ENCODE measurements at places on chromosomes 3 and 15.

GRCh38 chr3:131717493-131717892 lies 214.7 kb upstream of the MRPL3 start:
- DNase-seq = no peak

DNA sequence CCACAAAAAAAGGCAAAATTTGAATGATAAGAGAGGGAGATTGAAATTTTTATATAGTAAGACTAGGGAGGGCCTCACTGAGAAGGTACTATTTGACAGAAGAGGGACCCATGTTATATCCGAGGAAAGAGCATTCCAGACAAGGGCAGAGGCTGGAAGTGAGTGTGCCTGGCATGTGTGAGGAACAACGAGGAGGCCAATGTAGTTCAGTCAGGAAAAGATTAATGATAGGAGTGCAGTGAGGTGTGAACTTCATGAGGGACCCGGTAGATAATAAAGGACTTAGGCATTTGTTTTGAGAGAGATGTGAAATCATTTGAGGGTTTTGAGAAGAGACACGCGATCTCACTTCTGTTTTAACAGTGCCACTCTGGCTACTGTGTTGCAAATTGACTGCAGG lies 36.3 kb downstream of the ASTE1 start:
- no peak for DNase-seq

DNA sequence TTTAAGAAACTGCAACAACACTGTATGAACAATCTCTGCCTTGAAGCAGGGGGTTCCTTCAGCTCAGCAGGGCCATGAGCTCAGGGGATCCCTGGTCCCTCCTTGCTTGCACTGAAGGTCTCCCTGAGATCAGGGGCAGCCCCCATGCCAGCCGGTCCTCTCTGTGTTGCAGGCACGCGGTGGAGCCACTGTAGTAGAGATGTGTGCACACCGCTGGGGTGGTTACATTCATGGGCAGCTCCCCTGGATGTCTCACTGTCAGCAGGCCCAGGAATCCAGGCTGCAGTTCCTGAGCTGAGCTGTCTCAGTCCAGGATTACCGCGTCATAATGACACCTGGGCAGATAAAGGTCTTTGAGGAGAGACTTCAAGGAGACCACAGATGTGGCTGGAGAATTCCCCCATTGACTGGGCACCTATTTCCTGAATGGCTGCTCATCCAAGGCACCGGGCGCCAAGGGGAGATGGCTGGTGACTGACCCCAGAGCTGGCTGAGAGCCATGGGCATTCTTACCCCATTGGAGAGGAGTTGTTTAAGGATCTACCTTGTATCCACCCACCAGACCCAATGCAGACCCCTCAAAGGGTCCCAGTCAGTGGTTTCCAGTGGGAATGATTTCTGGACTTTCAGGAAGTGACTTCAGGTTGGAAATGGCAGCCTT lies 10.4 kb upstream of the KLF13 start:
- no peak for DNase-seq

DNA sequence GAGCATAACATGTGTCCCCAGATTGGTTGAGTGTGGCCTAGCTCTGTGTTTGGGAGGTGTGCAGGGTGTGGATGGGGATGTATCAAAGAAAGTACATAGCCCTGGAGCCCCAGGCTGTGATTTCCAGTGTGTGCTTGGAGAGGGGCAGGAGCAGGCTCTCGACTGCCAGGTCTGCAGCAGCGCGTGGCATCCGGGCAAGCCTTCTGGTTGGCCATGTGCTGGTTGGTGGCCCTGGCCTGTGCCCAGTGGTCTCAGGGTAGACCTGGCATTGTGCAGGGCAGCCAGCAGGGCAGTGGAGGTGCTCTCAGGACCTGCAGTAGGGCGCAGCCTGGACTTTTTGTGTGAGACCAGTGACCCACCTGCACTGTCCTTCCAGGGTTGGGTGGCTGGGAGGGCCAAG lies 231.5 kb downstream of the UBE3A start:
- no peak for DNase-seq

- no peak for DNase-seq
Measured at GRCh38 chr15:51842852-51843737, 13.6 kb downstream of the TMOD3 start.

DNA sequence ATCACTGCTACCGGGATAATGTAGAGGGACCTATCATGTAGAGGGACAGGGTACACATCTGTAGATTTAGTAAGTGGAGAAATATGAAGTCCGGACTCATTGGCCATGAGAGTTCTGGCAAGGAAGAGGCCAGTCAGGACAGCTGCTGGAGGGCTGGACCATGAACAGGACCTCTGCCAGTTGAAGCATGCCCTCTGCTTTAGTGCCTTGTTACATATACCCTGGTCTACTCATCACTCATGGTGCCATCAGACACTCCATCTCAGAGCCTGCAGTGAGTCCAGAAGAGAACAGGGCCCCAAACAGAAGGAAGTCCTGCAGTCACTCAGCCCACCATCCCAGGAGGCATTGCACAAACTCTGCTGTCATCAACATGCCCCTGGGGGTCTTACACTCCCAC lies 54.7 kb upstream of the CA12 start:
- no peak for DNase-seq

- DNase-seq = no peak
Measured at GRCh38 chr3:197008436-197009209, 21.0 kb downstream of the MELTF start.

DNA sequence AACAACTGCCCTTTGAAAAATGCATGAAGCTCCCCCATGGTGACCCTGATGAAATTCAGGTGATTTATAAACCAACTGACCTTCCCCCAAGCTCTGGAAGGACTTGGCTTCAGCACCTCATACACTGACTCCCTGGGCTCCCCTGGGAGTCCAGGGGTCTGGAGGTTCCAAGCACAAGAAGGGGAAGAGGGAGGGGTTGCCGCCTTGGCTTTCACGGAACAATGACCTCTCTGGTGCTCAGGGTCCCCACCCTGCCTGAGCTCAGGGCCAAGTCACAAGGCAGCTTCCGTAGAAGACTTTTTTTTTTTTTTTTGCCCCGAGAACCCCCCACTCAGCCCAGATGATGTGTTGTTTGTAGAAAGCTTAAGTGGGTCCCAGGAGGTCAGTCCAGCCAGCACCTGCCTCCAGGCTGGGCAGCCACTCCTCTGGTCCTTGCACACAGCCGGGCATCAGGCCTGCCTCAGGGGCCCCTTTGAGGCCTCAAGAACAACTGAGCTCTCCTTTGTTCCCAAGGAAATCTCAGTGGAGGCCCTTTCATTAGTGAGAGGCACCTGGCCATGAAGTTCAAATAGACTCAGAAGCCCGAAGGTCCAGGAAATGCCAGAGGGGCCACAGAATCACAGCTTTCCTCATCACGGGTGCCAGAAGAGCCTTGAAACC lies 14.0 kb upstream of the ALAS1 start:
- no peak for DNase-seq

- no peak for DNase-seq
Measured at GRCh38 chr3:41001556-41001955, 197.7 kb upstream of the CTNNB1 start.

- no peak for DNase-seq
Measured at GRCh38 chr3:189419038-189419437, 212.2 kb upstream of the TP63 start.

DNA sequence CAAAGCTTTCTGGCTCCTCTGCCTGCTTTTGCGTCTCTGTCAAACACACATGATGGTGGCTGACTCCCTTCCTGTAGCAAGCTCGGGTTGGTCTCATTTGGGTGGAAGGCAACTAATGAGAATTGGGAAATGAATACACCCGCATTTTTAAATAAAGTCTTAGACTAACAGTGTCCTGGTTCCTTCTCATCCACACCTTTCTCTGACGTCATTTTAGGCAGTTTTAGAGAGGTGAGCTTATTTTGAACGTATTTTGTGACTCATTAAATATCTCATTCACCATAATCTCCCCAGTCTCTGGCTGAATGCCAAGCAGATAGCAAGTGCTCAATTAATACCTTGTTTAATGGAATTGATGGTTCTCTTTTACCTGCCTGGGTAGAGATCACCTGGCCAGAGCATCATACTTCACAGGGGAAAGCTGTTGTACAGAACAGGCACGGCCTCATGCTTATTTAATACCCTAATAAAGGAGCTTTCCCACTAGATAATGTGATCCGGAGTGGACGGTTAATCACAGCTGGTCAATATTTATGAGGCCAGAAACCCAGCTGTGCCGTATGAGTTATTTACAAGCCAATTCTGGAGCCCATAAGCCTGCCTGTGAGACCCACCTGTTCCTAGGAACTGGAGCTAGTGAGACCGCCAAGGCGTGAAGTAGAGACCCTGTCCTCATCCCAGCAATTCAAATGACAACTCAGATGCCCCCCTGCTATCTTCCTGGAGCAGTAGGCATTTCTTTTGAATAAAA lies 149.7 kb upstream of the PROK2 start:
- DNase-seq = no peak

GRCh38 chr15:57782731-57783130 lies 76.2 kb downstream of the POLR2M start:
- no peak for DNase-seq

- no peak for DNase-seq
Measured at GRCh38 chr3:3069723-3070122, 40.5 kb downstream of the IL5RA start.

GRCh38 chr3:172647080-172647479 lies 63.8 kb downstream of the NCEH1 start:
- DNase-seq = no peak

DNA sequence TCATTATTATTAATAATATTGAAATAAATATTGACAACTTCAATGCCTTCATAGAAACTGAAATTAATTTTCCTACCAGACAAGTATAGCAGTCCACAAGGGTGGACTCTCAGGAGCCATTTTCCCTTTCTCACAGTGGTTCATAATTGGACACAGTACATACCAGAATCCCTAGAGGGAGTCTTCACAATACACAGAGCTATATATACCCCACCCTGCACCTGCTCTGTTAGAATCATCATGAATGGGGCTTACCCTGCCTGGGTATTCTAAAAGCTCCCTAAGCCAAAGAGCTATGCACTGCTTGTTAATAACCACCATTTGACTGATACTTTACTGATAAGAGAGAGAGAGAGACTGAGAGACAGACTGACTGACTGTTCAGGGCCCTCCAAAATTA lies 134.9 kb downstream of the FEZF2 start:
- DNase-seq = no peak

DNA sequence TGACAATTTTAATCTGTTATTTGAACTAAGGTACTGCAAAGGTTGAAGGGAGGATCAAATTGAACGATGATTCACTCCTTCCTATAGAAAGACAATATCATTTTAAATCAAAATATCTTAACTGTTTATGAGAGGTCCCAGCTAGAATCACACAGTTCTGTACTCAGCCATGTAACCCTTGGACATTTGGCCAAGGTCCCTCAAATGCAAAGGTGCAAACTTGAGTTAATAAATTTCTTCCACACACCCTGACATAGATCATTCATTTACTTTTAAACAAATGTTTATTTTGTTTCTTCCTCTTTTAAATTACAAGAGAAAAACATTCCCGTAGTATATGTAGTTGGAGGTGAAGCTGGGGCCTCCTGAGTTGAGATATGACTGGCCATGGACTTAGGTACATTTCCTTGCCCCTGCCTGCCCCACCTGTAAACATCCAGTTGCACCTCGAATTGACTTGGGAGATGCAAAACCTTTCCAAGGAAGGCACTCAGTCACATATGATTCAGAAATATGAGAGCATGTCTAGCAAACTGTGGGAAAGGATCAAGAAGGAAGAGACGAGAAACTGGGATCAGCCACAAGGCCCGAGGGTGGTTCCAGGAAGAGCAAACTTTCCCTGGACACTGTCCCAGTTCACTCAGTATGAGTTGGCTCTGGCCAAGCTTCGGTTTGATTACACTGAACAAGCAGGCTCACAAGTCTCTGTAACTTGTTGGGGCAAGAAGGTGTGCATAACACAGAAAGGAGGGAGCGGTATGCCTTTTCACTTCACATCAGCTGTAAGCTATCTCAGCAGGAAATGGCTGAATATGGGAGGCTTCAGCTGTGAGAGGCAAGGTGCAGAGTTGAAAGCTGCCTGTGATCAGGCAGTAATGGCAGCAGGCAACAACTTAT lies 6.7 kb downstream of the TNFSF10 start:
- no peak for DNase-seq

DNA sequence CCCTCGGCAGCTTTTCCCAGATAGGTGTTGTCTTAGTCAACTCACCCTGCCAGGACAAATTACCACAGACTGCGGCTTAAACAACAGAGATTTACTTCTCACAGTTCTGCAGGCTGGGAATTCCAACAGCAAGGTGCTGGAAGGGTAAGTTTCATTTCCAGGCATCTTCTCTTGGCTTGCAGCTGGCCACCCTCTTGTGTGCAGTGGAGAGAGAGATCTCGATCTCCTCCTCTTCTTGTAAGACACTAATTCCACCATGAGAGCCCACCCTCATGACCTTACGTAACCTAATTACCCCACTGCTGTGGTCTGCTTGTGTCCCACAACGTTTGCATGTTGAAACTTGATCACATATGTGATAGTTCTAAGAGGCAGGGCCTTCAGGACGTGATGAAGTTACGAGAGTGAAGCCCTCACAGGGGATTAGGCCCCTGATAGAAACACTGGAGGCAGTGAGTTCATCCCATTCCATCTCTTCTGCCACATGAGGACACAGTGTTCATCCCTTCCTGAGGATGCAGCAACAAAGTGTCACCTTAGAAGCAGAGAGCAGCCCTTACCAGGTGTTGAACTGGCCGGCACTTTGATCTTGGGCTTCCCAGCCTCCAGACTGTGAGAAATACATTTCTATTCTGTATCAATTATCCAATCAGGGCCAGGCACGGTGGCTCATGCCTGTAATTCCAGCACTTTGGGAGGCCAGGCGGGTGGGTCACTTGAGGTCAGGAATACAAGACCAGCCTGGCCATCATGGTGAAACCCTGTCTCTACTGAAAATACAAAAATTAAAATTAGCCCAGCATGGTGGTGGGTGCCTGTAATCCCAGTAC lies 247.7 kb downstream of the PLCL2 start:
- DNase-seq = no peak

DNA sequence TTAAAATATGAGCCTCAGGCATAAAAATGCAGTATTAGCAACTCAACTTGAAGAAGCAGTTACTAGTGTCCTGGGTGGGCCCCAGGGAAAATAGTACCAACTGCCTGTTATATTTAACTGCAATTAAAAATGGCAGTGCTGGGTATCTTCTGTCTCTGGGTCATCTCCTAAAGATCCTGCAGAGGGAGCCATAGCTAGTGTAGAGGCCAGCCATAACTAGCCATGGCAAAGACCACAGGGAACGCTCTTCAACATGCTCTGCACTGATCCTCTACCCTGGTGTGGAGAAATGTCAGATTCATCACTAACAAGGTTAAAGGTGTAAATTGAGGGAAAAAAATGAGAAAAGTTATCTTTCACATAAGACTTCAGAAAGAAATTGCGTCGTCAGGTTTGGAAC lies 181.3 kb downstream of the SNRPN start:
- no peak for DNase-seq

DNA sequence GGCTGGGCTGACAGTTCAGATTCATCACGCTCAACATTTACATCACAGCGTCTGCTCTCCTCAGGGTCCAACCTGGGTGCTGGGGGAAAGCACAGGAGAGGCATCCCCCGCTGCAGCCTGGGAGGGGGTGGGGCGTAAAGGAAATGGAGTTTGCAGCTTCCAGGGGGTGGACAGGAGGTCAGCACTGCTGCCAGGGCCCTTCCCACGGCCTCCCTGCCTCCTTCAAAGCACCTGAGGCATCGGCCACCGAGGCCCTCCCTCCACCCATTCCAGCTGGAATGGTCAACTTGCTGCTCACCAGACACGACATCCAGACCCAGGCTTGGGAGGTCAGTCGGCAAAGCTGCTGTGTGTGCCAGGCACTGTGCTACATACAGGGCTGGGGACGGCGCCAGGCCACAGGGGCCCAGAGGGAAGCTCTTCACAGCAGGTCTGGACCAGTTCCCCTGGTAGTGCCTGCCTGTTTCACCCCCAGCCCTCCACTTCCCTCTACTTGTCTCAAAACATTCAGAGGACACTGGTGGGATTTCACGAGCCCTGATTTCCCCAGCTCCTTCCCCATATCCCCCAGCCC lies 120.7 kb downstream of the ANP32A start:
- no peak for DNase-seq

Measured in CD8-positive, alpha-beta memory T cell (primary cell).